ENCODE measurements at places on chromosomes 12 and 14. TPM values are rescaled to one million over a fixed set of nuclear protein-coding genes. Genes with fewer than 3 reads are reported as not detected.

- no peak overlapping the region for H3K27ac ChIP-seq
- peaks cover 98% of the 10 kb centered on the region for H3K36me3 ChIP-seq
- no peak for DNase-seq
- H3K4me3 ChIP-seq, result no peak overlapping the region
- H3K27me3 ChIP-seq, result no peaks in the 10 kb centered on the region
Observed at GRCh38 chr12:118145113-118145797, 9.3 kb downstream of the PEBP1 start.

GRCh38 chr12:60947533-60947932 lies 1312.7 kb upstream of the USP15 start:
- DNase-seq, result no peak
- H3K27ac ChIP-seq, result no peak overlapping the region
- H3K27me3 ChIP-seq, result no peaks in the 10 kb centered on the region
- no peak overlapping the region for H3K4me3 ChIP-seq
- no peaks in the 10 kb centered on the region for H3K36me3 ChIP-seq

- H3K27ac ChIP-seq, result no peak overlapping the region
- no peaks in the 10 kb centered on the region for H3K4me1 ChIP-seq
- no peaks in the 10 kb centered on the region for H3K27me3 ChIP-seq
- H3K36me3 ChIP-seq, result no peaks in the 10 kb centered on the region
- no peak overlapping the region for H3K4me3 ChIP-seq
- DNase-seq, result no peak
Observed at GRCh38 chr12:43812926-43813325, 6.8 kb upstream of the TWF1 start.

The ESRRB gene
- polyA plus RNA-seq, result 4.5 TPM

The LHX5 gene
- 0.61 TPM for polyA plus RNA-seq

GRCh38 chr14:101110729-101111619 lies 207.5 kb upstream of the RTL1 start:
- no peaks in the 10 kb centered on the region for H3K4me1 ChIP-seq
- H3K27me3 ChIP-seq, result peaks cover 8% of the 10 kb centered on the region
- no peak overlapping the region for H3K4me3 ChIP-seq
- H3K36me3 ChIP-seq, result no peaks in the 10 kb centered on the region
- H3K27ac ChIP-seq, result no peak overlapping the region

The HPD gene
- polyA plus RNA-seq, result 0.40 TPM

The DTX1 gene
- 1.0 TPM for polyA plus RNA-seq

GRCh38 chr12:20142316-20142715 lies 226.0 kb upstream of the PDE3A start:
- no peaks in the 10 kb centered on the region for H3K4me1 ChIP-seq
- H3K27me3 ChIP-seq, result no peaks in the 10 kb centered on the region
- H3K27ac ChIP-seq, result no peak overlapping the region
- H3K36me3 ChIP-seq, result no peaks in the 10 kb centered on the region
- no peak overlapping the region for H3K4me3 ChIP-seq
- DNase-seq, result no peak

- H3K36me3 ChIP-seq, result no peaks in the 10 kb centered on the region
- no peak for DNase-seq
- no peak overlapping the region for H3K4me3 ChIP-seq
- H3K4me1 ChIP-seq, result no peaks in the 10 kb centered on the region
- H3K27ac ChIP-seq, result no peak overlapping the region
Observed at GRCh38 chr12:65977384-65977783, 153.1 kb downstream of the HMGA2 start.

DNA sequence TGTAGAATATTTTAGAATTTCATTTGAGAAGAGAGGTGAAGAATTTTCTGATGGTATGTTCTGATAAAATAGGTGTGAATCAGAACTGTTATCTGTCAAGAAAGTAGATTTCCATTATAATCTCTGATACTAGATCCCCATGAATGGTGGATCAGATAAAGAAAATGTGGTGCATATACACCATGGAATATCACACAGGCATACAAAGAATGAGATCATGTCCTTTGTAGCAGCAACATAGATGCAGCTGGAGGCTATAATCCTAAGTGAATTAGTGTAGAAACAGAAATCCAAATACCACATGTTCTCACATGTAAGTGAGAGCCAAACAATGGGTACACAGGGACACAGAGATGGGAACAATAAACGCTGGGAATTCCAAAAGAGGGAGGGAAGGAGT lies 372.0 kb upstream of the ATP2B1 start:
- H3K36me3 ChIP-seq, result no peaks in the 10 kb centered on the region
- H3K4me1 ChIP-seq, result no peaks in the 10 kb centered on the region
- no peak overlapping the region for H3K27ac ChIP-seq

GRCh38 chr14:61838661-61839245 lies 76.5 kb downstream of the SNAPC1 start:
- H3K4me1 ChIP-seq, result peaks cover 5% of the 10 kb centered on the region
- no peaks in the 10 kb centered on the region for H3K36me3 ChIP-seq
- H3K27ac ChIP-seq, result no peak overlapping the region

- no peak overlapping the region for H3K4me3 ChIP-seq
- no peaks in the 10 kb centered on the region for H3K4me1 ChIP-seq
- no peak overlapping the region for H3K27ac ChIP-seq
- DNase-seq, result no peak
- no peaks in the 10 kb centered on the region for H3K36me3 ChIP-seq
- no peaks in the 10 kb centered on the region for H3K27me3 ChIP-seq
Observed at GRCh38 chr12:26846416-26846815, 13.4 kb upstream of the ITPR2 start.

- H3K27me3 ChIP-seq, result no peaks in the 10 kb centered on the region
- H3K36me3 ChIP-seq, result no peaks in the 10 kb centered on the region
- H3K4me3 ChIP-seq, result peak within 1 kb of the TSS; percentile 61
- H3K4me1 ChIP-seq, result peaks cover 11% of the 10 kb centered on the region
Observed at GRCh38 chr14:91947475-91948184, at the start of gene FBLN5. Gene FBLN5, minus strand, starts transcription at chr14:91947694. Its CDS starts 465 bp downstream, at chr14:91947229.

DNA sequence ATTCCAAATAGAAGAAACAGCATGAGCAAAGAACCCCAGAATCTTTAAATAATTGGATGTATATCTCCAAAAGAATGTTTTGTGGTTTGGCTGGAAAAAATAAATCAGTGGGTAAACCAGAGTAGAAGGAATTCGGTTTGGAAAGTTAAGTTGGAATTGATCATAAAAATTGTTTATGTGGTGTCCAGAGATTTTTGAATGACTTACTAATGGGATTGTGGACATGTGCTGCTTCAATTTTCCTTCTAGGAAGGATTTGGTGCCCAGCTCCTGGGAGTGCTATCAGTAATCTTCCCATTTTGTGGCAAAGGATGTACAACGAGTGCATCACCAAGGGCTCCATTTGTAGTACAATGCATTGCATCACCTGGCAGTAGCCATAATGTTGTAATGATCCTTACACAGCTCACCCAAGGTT lies 224.8 kb downstream of the SLC16A7 start:
- DNase-seq, result no peak
- H3K4me3 ChIP-seq, result no peak overlapping the region
- H3K4me1 ChIP-seq, result no peaks in the 10 kb centered on the region
- H3K27ac ChIP-seq, result no peak overlapping the region
- H3K36me3 ChIP-seq, result no peaks in the 10 kb centered on the region

The SLC38A2 gene
- 27.2 TPM for polyA plus RNA-seq

GRCh38 chr14:34668111-34668510 lies 38.2 kb upstream of the SNX6 start:
- no peak for DNase-seq
- H3K27ac ChIP-seq, result no peak overlapping the region
- H3K27me3 ChIP-seq, result no peaks in the 10 kb centered on the region
- H3K36me3 ChIP-seq, result no peaks in the 10 kb centered on the region

GRCh38 chr12:124992874-124993625 lies 395 bp upstream of the BRI3BP start:
- H3K27ac ChIP-seq, result peak overlapping the region; percentile 80
- peak overlapping the region; percentile 61 for H3K4me3 ChIP-seq
- H3K36me3 ChIP-seq, result no peaks in the 10 kb centered on the region
- peaks cover 23% of the 10 kb centered on the region for H3K4me1 ChIP-seq

DNA sequence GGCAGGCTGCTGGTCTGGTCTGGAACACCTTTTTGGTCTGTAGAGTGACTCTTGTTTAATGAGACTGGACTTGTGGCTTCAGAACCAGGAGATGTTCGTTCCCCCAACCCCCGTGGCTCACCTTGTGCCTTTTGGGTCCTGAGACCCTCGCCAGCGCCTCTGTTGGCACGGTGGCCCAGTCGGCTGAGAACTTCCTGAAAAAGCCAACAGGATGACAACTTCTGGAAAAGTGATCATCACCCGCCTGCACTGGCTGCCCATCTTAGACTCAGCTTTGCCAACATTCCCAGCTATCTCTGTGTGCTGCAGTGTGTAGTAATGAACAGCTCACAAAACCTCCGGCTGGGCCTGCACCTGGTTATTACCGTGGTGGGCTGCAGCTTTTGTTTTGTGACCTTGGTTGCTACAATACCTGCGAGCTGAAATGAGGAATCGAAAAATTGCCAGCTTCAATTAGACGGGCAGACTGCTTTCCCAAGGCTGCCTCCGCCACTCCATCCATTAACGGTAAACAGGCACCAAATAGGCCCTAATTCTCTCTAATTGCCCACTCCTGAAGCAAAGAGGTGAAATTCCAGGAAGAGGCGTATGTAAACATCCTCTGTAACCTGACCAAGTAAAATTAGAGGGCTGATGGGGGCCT lies 16.0 kb downstream of the MEG3 start:
- H3K27ac ChIP-seq, result peak overlapping the region; percentile 7
- H3K4me3 ChIP-seq, result no peak overlapping the region
- DNase-seq, result no peak
- no peaks in the 10 kb centered on the region for H3K36me3 ChIP-seq
- H3K4me1 ChIP-seq, result no peaks in the 10 kb centered on the region
- no peaks in the 10 kb centered on the region for H3K27me3 ChIP-seq

GRCh38 chr12:70091021-70091521 lies 152.2 kb upstream of the CNOT2 start:
- DNase-seq, result no peak
- H3K27ac ChIP-seq, result no peak overlapping the region
- H3K4me1 ChIP-seq, result no peaks in the 10 kb centered on the region
- no peaks in the 10 kb centered on the region for H3K36me3 ChIP-seq

The CLEC9A gene
- polyA plus RNA-seq, result not detected

DNA sequence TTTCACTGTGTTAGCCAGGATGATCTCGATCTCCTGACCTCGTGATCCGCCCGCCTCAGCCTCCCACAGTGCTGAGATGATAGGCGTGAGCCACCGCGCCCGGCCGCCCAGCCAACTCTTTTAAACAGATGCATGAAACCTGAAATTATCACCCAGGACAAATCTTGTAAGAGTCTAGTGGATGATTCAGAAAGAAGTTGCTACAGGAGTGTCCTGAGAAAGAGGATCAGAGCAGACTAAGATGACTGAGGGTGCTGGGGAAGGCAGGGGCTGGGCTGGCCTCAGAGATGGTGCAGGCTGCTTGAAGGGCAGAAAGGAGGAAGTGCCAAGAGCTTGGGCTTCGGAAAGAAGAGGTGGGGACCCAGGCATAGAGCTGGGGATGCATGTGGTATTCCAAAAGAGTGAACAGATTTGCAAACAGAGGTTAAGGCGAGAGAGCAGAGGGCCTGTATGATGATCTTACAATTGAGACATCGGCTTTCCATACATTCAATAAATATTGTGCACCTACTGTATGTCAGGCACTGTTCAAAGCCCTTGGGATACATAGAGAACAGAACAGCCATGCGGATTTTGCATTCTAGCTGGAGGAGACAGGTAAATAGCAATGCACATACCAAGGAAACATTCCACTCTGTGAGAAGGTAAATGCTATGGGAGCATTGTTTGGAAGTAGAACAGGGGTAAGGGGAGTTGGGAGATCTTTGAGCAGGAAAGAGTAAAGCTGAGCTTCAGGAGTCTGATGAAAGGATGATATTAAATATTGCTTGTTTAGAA lies 7.4 kb upstream of the CD9 start:
- H3K4me3 ChIP-seq, result no peak overlapping the region
- H3K27ac ChIP-seq, result no peak overlapping the region
- no peak for DNase-seq
- no peaks in the 10 kb centered on the region for H3K27me3 ChIP-seq
- peaks cover 27% of the 10 kb centered on the region for H3K4me1 ChIP-seq

The PROX2 gene
- polyA plus RNA-seq, result not detected

GRCh38 chr12:109192358-109192757 lies 76.0 kb downstream of the ACACB start:
- no peak for DNase-seq
- no peak overlapping the region for H3K4me3 ChIP-seq
- no peaks in the 10 kb centered on the region for H3K27me3 ChIP-seq
- peaks cover 100% of the 10 kb centered on the region for H3K36me3 ChIP-seq
- no peaks in the 10 kb centered on the region for H3K4me1 ChIP-seq

DNA sequence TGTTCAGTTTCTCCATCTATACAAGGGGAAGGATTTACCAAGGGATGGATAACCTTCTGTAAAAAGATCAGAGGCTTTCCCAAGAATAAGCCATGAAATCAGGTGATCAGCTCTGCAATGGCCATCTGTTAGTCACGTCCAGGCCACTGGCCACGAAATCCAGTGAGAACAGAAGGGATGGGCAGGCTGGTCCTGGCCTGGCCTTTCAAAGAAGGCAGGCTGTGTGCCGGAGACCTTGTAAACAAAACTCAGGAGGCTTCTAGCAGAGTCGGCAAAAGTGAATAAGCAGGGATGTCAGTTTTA lies 68.5 kb downstream of the RNF34 start:
- DNase-seq, result no peak
- H3K4me1 ChIP-seq, result peaks cover 12% of the 10 kb centered on the region
- no peak overlapping the region for H3K4me3 ChIP-seq
- no peaks in the 10 kb centered on the region for H3K36me3 ChIP-seq
- H3K27me3 ChIP-seq, result no peaks in the 10 kb centered on the region

The GZMB gene
- 4.0 TPM for polyA plus RNA-seq

The EPYC gene
- polyA plus RNA-seq, result not detected

- no peak overlapping the region for H3K27ac ChIP-seq
- peaks cover 18% of the 10 kb centered on the region for H3K27me3 ChIP-seq
Observed at GRCh38 chr12:48618541-48618940, 48.7 kb upstream of the LALBA start.

DNA sequence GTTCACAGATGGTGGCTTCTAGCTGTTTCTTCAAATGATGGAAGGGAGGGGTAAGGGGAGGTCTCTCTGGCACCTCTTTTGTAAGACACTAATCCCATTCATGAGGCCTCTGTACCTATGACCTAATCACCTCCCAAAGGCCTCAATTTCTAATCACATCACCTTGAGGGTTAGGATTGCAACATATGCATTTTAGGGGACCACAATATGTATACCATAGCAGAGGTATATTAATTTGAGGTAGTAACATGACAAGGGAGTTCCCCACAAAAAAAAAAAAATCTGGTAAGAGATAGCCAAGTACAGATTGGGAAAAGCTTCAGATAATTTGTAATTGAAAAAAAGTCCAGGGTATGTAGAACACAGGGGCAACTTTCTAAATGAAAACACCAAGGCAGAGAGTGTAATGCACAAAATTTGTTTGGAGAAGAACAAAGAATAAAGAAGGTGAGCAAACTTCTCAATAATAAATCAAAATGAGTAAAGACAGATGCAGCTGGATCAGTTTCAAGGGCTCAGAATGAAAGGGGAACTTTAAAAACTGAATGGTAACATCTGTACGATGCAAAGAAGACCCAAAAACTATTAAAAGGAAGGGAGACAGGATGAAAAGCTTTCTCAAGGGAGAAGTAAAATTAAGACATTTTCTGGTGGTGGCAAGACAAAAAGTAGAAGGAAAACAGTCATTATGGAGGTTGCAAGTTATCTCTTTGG lies 125.5 kb upstream of the DCN start:
- no peak overlapping the region for H3K27ac ChIP-seq
- no peak overlapping the region for H3K4me3 ChIP-seq
- no peaks in the 10 kb centered on the region for H3K36me3 ChIP-seq
- H3K4me1 ChIP-seq, result no peaks in the 10 kb centered on the region

The ESR2 gene
- 0.08 TPM for polyA plus RNA-seq

The METTL3 gene
- 20.7 TPM for polyA plus RNA-seq

The SCNN1A gene
- polyA plus RNA-seq, result 98.0 TPM
